ENCODE measurements at places on chromosomes 7 and 10.

DNA sequence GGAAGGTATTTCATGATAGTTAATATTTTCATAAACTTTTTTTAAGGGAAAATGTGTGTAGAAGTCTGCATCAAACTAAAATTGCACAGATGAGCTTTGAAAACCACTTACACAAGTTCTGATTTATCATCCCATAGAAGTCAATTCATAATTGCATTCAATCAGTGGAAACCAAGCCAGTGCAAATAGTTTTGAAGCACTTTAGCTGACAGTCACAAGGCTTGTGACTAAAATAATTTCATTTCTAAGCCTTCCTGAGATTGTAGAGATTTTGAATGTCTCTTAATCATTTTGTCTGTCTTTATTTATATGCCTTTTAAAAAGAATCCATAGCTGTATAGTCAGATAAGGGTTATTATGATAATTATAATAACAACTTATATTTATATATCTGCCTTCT lies 41.4 kb downstream of the EXOC4 start:
- DNase-seq = no peak

- no peak for DNase-seq
Observed at GRCh38 chr10:29619241-29619669, 15.5 kb downstream of the SVIL start.

DNA sequence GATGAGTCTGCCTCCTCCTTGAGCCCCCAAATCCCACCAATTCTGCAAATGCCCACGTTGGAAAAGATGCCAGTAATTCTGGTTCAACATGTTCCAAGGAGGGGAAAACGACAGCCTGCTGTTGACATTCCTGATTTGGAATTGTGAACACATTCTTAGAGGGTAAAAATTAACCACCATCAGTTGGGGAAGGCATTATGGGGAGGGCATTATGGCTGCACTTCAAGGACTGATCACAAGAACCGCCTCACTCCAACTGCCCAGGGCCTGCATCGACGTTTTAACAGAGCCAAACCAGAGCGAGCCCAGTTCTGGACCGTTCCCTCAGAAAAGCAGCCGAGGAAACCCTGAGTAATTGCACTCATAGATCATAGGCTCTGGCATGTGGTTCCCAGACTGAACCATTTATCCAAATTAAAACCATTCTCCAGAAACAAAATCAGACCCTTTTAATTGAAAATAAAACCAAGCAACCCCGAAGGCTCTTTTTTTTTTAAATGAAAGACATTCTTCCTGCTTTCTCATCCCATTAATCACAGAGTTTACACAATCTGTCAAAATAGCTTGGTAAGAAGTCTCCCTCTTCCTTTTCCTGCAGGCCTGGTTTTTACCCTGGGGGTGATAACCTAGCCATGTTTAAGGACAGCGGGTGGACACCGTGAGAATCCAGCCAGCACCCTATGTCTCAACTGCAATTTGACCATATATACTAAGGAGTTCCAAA lies 8.0 kb downstream of the TNS3 start:
- no peak for DNase-seq

DNA sequence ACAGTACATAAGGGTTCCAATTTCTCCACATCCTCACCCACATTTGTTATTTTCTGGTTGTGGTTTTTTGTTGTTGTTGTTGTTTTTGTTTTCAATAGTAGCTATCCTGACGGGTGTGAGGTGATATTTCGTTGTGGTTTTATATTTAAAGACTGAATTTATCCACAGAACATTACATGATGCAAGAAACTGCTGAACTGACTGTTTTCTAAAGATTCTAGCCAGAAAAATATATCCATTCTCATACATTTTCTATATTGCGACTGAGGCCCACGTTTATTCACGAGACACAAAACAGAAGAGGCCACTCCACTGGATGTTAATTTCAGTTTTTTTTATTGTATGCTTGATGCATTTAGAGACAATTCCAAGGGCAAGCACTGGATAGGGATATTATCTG lies 69.8 kb downstream of the SCRN1 start:
- no peak for DNase-seq

DNA sequence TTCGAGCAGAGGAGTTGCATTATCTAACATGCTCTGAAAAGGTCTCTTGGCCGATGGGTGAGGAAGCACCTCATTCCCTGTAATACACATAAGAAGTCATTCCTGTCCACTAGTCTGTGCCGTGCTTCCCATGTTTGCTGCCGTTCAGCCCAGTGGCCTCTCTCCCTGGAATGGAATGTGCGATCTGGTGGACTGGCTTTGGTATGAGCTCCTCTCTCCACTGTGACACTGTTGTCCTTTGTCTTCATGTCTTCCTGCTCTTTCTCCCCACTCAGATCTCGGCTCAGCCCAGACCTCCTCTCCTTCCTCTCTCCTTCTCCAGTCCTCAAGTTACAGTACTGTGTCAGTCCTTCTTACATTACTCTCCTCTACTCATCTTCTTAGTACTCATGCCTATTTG lies 192.8 kb upstream of the KLF6 start:
- DNase-seq = no peak

- no peak for DNase-seq
Observed at GRCh38 chr7:127391591-127392181, 822 bp downstream of the ZNF800 start.

GRCh38 chr7:138067774-138068173 lies 8.5 kb upstream of the AKR1D1 start:
- DNase-seq = no peak

DNA sequence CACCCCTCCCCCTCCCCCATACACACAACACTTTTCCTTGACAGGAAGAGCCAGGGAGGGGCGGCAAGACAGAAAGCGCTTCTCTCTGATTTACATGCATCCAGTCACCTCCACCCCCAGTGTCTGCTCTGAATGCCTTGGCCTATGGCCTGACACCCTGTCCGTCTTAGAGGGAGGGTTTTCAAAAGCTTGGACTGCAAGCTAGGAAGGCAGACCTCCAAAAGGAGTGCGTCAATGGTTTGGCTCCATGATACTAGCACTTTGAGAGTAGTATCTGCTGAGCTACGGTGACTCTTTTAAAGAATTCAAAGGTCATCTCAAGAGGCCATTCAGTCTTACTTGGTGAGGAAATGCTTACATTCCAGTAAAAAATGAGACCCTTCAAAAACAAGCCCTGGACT lies 20.3 kb upstream of the PAX2 start:
- DNase-seq = no peak

DNA sequence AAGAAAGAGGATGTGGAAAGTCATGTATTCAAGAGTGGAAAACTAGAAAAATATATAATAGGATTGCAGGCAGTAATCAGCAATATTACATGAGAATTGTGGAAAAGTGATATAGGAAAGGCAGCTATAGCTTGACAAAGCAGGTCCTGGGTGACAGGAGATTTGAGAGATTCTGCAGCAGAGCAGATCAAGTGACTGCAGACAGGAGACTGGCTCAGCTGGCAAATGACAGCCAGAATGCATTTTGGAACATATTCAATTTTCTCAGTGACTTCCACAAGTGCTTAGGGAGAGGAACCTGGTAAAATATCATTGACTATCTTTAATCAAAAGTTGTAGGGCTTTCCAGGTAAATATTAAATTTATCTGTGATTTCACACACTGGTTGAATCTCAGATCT lies 260.5 kb upstream of the CACNA2D1 start:
- no peak for DNase-seq

DNA sequence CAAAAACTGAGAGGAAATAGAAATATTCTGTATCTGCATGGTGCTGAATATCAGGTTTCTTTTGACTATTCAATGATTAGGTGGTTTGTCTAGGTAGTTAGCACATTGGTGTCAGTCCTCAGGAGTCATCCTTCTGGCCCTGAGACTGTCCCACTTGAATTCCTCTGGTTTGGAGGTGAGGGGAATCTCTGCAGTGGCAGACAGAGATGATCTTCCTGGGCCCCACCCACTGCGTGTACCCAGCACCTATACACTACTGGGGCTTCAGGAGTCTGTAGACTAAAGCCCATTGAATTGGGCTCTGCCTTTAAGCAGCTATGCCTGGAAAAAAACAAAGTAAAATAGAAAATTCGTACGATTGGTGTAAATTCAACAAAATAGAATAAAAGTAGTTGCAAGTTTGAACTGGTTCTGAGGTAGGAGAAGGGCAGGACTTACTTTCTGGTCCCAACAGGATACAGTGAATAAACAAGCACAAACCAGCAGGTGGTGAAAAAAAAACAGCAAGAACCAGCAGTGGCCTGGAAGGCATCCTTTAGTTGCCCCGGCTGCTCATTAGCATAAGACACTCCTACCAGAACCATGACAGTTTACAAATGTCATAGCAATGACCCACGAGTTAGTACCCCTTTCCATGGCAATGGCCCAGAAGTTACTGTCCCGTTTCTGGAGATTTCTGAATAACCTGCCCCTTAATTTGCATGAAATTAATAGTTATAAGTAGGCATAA lies 1.7 kb downstream of the LIPM start:
- DNase-seq = no peak

DNA sequence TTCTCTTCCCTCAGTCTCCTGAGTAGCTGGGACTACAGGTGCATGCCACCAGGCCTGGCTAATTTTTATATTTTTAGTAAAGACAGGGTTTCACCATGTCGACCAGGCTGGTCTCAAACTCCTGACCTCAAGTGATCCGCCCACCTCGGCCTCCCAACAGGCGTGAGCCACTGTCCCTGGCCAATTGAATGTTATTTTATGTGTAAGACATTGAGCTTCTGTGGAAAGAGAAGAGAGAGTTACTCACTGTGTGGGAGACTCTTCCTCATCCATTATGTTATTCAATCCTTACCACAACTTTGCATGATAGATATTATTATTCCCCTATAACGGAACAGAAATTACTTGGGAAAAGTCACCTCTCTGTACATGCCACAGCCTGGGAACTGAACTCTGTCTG lies 32.6 kb upstream of the MXI1 start:
- no peak for DNase-seq

DNA sequence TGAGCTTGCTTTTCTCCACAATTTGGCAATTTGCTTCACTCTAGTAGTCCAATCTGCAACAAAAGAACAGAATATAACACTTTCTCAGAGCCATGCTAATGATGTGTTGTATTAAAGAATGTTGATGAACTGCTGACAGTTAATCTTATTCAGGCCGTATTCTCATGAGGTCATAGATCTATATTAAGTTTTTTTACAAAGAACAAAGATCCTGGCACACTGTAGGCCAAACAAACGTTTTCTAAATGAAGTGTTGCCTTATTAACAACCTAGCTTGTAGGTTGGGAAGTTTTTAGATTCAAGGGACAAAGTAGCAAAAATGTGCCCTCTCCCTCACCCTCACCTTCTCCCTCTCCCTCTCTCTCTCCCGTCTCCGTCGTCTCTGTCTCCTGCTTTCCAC lies 6.8 kb downstream of the HILPDA start:
- DNase-seq = no peak

GRCh38 chr7:26348234-26348851 lies 56.7 kb downstream of the SNX10 start:
- no peak for DNase-seq

DNA sequence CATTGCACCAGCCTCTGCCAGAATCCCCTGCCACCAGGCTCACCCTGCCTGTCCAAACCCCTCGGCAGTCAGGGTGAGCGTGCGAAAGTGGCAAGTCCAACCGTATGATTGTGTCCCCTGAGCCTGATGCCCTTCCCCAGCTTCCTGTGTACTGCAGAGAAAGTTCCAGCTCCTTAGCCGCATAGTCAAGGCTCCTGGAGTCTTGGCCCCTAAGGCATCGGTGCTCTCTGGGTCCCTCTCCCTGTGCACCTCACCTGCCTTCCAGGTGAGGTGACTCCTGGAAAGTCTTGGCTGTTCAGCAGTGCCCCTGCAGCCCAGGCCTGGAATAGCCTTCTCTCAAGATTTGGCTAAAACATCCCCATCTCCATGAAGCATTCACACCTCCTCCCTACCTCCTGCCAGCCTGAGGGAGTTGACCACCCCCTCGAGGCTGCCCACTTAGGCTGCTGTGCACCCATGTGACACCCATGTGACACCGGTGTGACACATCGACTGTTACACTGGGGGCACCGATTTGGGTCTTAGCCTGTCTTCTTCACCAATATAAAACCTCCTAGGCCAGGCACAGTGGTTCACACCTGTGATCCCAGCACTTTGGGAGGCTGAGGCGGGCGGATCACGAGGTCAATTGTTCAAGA lies 56.1 kb upstream of the ELN start:
- peak; percentile 47 for DNase-seq

GRCh38 chr7:37848297-37848696 lies at the start of gene NME8:
Gene NME8, plus strand, starts transcription at chr7:37848597. Its CDS starts 1,670 bp downstream, at chr7:37850267.
- no peak for DNase-seq

GRCh38 chr10:14466257-14466656 lies 135.5 kb upstream of the FRMD4A start:
- no peak for DNase-seq

- DNase-seq = no peak
Observed at GRCh38 chr7:111409714-111410422, 152.4 kb downstream of the IMMP2L start.

GRCh38 chr10:99941942-99942820 lies 67.6 kb downstream of the DNMBP start:
- no peak for DNase-seq

GRCh38 chr7:7650682-7651206 lies 10.2 kb downstream of the UMAD1 start:
- no peak for DNase-seq

DNA sequence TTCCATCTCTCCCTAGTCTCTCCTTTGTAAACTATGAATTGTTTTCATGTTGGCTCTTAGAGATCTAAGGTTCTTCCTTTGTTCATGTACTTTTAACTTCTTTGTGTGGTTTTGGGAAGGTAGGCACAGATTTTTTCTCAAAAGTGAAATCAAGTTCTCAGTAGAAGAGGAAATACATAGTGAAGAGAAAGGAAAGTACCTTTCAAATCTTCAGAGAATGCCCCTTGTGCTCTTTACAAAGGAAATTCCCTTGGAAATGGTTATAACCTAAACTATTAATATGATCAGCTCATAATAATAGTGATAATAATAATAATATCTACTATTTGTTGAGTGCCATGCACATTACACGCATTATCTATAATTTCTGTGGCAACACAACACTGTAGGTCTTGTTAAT lies 318.5 kb downstream of the PRPF18 start:
- no peak for DNase-seq

GRCh38 chr10:89053555-89053954 lies 63.0 kb downstream of the FAS start:
- no peak for DNase-seq
